ENCODE measurements at places on chromosomes 16 and 17. TPM values are rescaled to one million over a fixed set of nuclear protein-coding genes. Genes with fewer than 3 reads are reported as not detected.

Gene ACSM3
- 2.1 TPM for total RNA-seq

Gene HSF4
- total RNA-seq = 14.3 TPM

Gene UNC45B
- not detected for total RNA-seq

Gene PPP1R27
- total RNA-seq = not detected

Gene CRISPLD2
- 4.6 TPM for total RNA-seq

Gene SP2
- total RNA-seq = 0.46 TPM

Gene GRIN2A
- 9.7 TPM for total RNA-seq

Gene SLC38A8
- total RNA-seq = 2.8 TPM

Gene HSD11B2
- 6.5 TPM for total RNA-seq

Gene RAMP2
- 16.6 TPM for total RNA-seq

Gene HS3ST2
- total RNA-seq = 4.2 TPM

Gene CCL3
- total RNA-seq = 1.6 TPM

Gene TMIGD1
- not detected for total RNA-seq

Gene HOXB9
- not detected for total RNA-seq

Gene CCL7
- not detected for total RNA-seq

Gene CCDC92B
- 2.5 TPM for total RNA-seq

Gene KRT9
- total RNA-seq = not detected

Gene KRTAP3-2
- total RNA-seq = not detected

Gene ADGRG3
- total RNA-seq = 0.23 TPM
